ENCODE measurements at places on chromosomes 2 and 18. TPM values are rescaled to one million over a fixed set of nuclear protein-coding genes. Genes with fewer than 3 reads are reported as not detected.

DNA sequence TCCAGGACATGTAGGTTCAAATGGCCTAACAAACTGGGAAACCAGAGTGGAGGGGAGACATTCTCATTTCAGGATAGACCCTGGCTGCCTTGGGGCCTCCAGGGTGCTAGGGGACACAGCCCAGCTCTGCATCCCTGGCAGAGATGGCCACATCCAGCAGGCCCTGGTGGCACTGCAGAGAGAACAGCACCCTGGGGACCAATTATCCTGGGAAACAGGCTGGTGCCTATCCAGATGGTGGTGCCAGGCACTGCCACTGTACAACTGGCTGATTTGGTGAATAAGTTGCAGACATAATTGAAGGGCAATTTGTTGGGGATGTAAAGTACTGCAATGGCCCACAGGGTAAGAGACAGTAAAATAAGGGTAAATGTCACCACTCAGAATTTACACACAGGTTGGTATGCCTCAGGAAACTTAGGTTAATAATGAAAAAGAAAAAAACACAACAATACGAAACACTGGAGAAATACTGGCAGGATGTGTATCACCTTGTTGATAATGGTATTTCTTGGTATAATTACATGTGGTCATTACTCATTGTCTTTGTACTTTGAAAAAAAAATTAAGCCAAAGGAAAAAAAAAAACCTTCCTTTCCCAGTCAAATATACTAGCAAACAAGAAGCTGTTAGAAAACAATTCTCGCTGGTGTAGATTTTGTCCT lies 12.8 kb upstream of the SFTPB start:
- H3K4me3 ChIP-seq = peak overlapping the region; percentile 64
- H3K27me3 ChIP-seq = peaks cover 3% of the 10 kb centered on the region
- DNase-seq = no peak
- H3K27ac ChIP-seq = peak overlapping the region; percentile 75
- peaks cover 26% of the 10 kb centered on the region for H3K4me1 ChIP-seq

GRCh38 chr18:45449418-45450227 lies 165.7 kb upstream of the SLC14A2 start:
- DNase-seq = no peak
- peaks cover 6% of the 10 kb centered on the region for H3K27me3 ChIP-seq
- no peak overlapping the region for H3K4me3 ChIP-seq
- H3K4me1 ChIP-seq = no peaks in the 10 kb centered on the region

GRCh38 chr2:144507441-144508171 lies 12.3 kb downstream of the ZEB2 start:
- H3K36me3 ChIP-seq = no peaks in the 10 kb centered on the region
- no peak overlapping the region for H3K4me3 ChIP-seq
- no peak overlapping the region for H3K27ac ChIP-seq
- DNase-seq = no peak

Gene TCF23
- total RNA-seq = not detected

GRCh38 chr18:8932866-8933265 lies 169.6 kb upstream of the NDUFV2 start:
- no peak for DNase-seq
- no peaks in the 10 kb centered on the region for H3K36me3 ChIP-seq
- peaks cover 3% of the 10 kb centered on the region for H3K27me3 ChIP-seq
- H3K4me1 ChIP-seq = no peaks in the 10 kb centered on the region
- H3K4me3 ChIP-seq = no peak overlapping the region

- H3K27me3 ChIP-seq = no peaks in the 10 kb centered on the region
- no peak overlapping the region for H3K4me3 ChIP-seq
- DNase-seq = no peak
These were observed 61.8 kb upstream of the CDC42EP3 start for GRCh38 chr2:37733251-37733650.

Gene TTR
- total RNA-seq = not detected

- no peaks in the 10 kb centered on the region for H3K27me3 ChIP-seq
- no peak for DNase-seq
- no peak overlapping the region for H3K4me3 ChIP-seq
- no peaks in the 10 kb centered on the region for H3K36me3 ChIP-seq
- no peak overlapping the region for H3K27ac ChIP-seq
- no peaks in the 10 kb centered on the region for H3K4me1 ChIP-seq
These were observed 228.3 kb downstream of the MYCN start for GRCh38 chr2:16168506-16169264.

DNA sequence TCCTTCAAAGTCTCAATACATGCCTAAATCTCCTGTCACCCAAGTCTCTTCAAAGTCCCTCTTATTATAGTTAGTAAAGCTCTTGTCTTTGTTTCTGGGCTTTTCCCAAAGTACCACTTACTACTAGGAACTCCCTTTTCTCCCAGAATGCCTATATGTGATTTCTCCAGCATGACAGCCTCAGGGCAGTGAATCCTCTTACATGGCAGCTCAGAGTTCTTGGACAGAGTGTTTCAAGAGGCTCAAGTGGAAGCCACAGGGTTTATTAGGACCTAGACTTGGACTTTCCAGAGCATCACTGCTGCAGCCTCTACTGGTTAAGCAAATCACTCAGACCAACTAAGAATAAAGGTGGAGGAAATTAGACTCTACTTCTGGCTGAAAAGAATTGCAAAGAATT lies 98.9 kb downstream of the CSRNP3 start:
- DNase-seq = no peak
- no peak overlapping the region for H3K27ac ChIP-seq
- no peak overlapping the region for H3K4me3 ChIP-seq
- H3K4me1 ChIP-seq = no peaks in the 10 kb centered on the region

Gene SCN7A
- not detected for total RNA-seq

Gene ANKRD44
- 188 TPM for total RNA-seq

GRCh38 chr2:229521576-229521975 lies 192.8 kb downstream of the DNER start:
- no peak overlapping the region for H3K27ac ChIP-seq
- no peaks in the 10 kb centered on the region for H3K4me1 ChIP-seq
- DNase-seq = no peak
- no peak overlapping the region for H3K4me3 ChIP-seq
- no peaks in the 10 kb centered on the region for H3K36me3 ChIP-seq

- peaks cover 5% of the 10 kb centered on the region for H3K27me3 ChIP-seq
- no peaks in the 10 kb centered on the region for H3K36me3 ChIP-seq
- H3K4me1 ChIP-seq = peaks cover 9% of the 10 kb centered on the region
- peak; percentile 22 for DNase-seq
- H3K4me3 ChIP-seq = no peak overlapping the region
These were observed 97.8 kb upstream of the PMAIP1 start for GRCh38 chr18:59802031-59802430.

Gene CERKL
- total RNA-seq = not detected

GRCh38 chr18:60389314-60389713 lies 16.7 kb upstream of the MC4R start:
- no peak for DNase-seq
- H3K4me1 ChIP-seq = no peaks in the 10 kb centered on the region
- H3K27me3 ChIP-seq = no peaks in the 10 kb centered on the region
- no peaks in the 10 kb centered on the region for H3K36me3 ChIP-seq
- H3K4me3 ChIP-seq = no peak overlapping the region

Gene KCNG2
- not detected for total RNA-seq

Gene SERPINB5
- not detected for total RNA-seq

GRCh38 chr18:23114171-23114881 lies 21.0 kb upstream of the CABLES1 start:
- H3K36me3 ChIP-seq = no peaks in the 10 kb centered on the region
- no peak overlapping the region for H3K4me3 ChIP-seq
- H3K27ac ChIP-seq = no peak overlapping the region
- no peak for DNase-seq

DNA sequence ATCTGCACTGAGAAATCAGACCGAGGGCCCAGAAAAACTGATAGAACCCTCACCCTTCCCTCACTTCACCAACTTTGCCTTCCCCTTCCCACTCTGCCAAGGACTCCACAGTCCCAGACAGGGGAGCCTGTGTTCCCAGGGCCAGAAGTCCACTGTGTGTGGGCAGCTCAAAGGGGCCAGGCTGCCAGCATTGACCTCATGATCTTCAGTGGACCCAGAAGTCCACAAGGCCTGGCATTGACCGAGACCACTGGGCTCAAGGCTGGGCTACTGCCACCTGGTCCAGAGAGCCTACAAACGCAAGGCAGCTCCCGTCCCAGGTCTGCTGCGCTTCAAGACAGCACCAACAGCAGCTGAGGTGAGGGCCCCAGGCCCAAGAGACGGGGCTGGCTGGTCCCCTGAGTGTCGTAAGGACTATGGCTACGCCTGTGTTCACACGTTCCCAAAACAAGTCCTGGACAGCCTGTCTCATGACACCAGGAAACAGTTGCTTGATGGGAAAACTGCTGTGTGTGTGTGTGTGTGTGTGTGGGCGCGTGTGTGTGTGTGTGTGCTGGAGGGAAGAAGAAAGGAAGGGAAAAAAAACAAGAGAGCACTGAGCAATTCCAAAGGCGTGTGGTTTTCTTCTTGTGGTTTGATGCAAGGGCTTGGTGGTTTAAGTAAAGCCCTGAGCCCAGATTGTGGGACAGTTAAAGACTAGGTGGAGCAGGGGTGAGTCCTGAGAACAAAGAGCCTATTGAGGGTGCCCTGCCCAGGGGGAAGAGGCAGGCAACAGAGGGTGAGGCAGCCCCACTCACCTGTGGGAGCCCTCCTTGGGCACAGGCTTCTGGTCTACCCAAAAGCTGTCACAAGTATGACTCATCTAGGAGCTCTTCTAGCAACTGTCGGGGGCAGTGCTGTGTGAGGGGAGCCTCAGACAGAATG lies 46.6 kb upstream of the ZBTB7C start:
- peak; percentile 58 for DNase-seq
- peaks cover 20% of the 10 kb centered on the region for H3K4me1 ChIP-seq
- H3K36me3 ChIP-seq = no peaks in the 10 kb centered on the region
- H3K4me3 ChIP-seq = no peak overlapping the region
- H3K27ac ChIP-seq = no peak overlapping the region
- H3K27me3 ChIP-seq = peaks cover 30% of the 10 kb centered on the region

- DNase-seq = no peak
- H3K27ac ChIP-seq = no peak overlapping the region
- H3K4me3 ChIP-seq = no peak overlapping the region
These were observed 60.2 kb downstream of the CHRNA1 start for GRCh38 chr2:174704061-174704460.

GRCh38 chr2:102619414-102620319 lies at the start of gene SLC9A2:
SLC9A2 (plus strand) TSS chr2:102619553; CDS start chr2:102619849, 296 bp downstream.
- peaks cover 7% of the 10 kb centered on the region for H3K4me1 ChIP-seq
- H3K27me3 ChIP-seq = peaks cover 51% of the 10 kb centered on the region
- no peak for DNase-seq
- no peaks in the 10 kb centered on the region for H3K36me3 ChIP-seq
- peak within 1 kb of the TSS; percentile 48 for H3K4me3 ChIP-seq
- no peak within 1 kb of the TSS for H3K27ac ChIP-seq

GRCh38 chr2:237662671-237663093 lies 35.3 kb downstream of the LRRFIP1 start:
- H3K4me1 ChIP-seq = peaks cover 6% of the 10 kb centered on the region
- no peak overlapping the region for H3K27ac ChIP-seq
- H3K36me3 ChIP-seq = no peaks in the 10 kb centered on the region
- DNase-seq = peak; percentile 59
- H3K4me3 ChIP-seq = no peak overlapping the region

Gene TUBA3D
- not detected for total RNA-seq

- no peak overlapping the region for H3K4me3 ChIP-seq
- H3K27ac ChIP-seq = no peak overlapping the region
- H3K36me3 ChIP-seq = no peaks in the 10 kb centered on the region
- no peaks in the 10 kb centered on the region for H3K4me1 ChIP-seq
- no peaks in the 10 kb centered on the region for H3K27me3 ChIP-seq
These were observed 652.0 kb downstream of the DCC start for GRCh38 chr18:52992041-52992440.

Gene GAL3ST2
- total RNA-seq = 0.34 TPM

DNA sequence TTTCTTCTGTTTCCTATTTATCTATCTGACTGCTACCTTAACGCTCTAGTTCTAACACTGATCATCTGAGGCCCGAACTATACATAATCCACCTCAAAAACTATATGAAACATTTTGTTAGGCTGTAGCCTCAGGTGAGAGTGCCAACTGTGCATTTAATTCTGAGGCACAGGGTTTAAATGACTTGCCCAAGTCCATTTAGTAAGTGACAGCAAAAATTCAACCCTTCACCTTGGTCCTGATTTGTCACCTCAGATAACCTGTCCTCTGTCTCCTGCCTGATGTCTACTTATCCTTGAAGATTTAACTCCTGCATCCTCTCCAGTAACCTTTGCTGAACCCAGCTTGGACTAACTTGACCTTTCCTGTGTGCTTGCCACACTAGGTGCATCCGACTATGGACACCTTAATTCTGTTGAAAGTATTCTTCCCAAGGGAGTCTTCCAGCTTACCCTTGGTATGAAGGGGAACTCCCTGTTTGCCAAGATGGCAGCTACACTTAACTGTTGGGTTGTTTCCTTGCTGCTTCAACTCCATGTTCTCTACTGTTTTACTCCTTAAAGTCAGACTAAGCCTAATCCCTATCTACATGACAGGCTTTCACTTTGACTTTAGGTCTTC lies 23.5 kb downstream of the CD302 start:
- no peak for DNase-seq
- no peak overlapping the region for H3K4me3 ChIP-seq
- H3K4me1 ChIP-seq = no peaks in the 10 kb centered on the region
- H3K27me3 ChIP-seq = no peaks in the 10 kb centered on the region
- H3K36me3 ChIP-seq = peaks cover 13% of the 10 kb centered on the region

GRCh38 chr2:58268685-58269084 lies 27.6 kb upstream of the FANCL start:
- H3K27me3 ChIP-seq = no peaks in the 10 kb centered on the region
- H3K4me3 ChIP-seq = no peak overlapping the region
- H3K4me1 ChIP-seq = no peaks in the 10 kb centered on the region
- H3K36me3 ChIP-seq = no peaks in the 10 kb centered on the region
- no peak overlapping the region for H3K27ac ChIP-seq

Gene LYPD1
- not detected for total RNA-seq

DNA sequence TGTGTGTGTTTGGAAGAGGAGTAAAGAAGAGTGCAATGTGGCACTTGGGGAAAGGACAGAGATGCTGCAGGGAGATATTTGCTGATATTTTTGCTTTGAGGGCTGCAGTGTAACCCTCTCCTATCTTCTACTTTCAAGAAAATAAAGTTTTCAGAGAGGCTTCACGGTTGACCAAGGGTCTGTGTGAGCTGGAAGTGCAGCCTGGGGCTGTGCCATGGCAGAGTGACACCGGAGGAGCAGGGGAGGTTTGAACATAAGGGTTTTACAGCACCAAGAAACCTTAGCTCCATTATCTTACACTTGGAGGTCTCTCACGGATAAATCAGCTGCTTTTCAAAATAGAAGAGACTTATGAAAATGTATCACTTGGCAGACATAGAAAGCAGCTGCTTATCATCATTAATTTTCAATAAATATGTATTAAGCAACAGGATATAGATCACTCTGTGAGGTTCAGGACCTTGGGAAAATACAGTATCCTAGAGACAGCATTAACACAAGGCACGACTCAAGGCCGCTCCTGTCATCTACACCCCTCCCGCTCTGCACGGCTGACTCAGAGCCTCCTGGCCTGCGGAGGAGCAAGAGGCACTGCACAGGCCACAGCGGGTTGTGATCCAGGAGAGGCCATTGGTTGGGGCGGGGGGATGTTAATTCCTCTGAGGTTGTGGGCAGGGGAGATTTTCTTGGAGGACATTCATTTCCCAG lies 127.8 kb downstream of the COPS8 start:
- no peak overlapping the region for H3K4me3 ChIP-seq
- no peaks in the 10 kb centered on the region for H3K27me3 ChIP-seq
- H3K27ac ChIP-seq = no peak overlapping the region

GRCh38 chr2:241033994-241034393 lies 35.6 kb downstream of the SNED1 start:
- H3K27me3 ChIP-seq = no peaks in the 10 kb centered on the region
- no peaks in the 10 kb centered on the region for H3K36me3 ChIP-seq
- no peak overlapping the region for H3K27ac ChIP-seq
- peak; percentile 18 for DNase-seq

- no peak overlapping the region for H3K4me3 ChIP-seq
- no peaks in the 10 kb centered on the region for H3K36me3 ChIP-seq
- no peak for DNase-seq
- no peaks in the 10 kb centered on the region for H3K4me1 ChIP-seq
These were observed 16.9 kb upstream of the C18orf32 start for GRCh38 chr18:49503931-49504330.
